Frontal cortex (tissue), 4 donors: ENCODE measurements at places on chromosomes 6 and 20.

DNA sequence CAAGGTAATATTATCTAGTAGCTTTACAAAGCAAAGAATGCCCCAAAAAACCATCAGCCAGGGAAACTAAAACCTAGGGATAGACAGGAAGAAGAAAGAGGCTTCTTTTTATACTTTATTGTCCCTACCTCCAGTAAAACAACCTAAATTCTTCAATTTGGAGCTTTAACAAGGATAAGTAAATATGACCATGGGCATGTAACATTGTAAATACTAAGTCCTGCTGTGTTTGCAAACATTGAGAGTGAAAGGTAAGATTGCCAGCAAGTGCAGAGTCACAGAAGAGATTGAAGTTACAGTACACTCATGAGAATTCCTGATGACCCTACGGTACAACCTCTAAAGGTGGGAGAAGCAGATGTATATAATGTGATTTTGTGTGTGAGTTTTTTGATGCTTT lies 117.2 kb downstream of the FOXO3 start:
- no peak for DNase-seq

- no peak for DNase-seq
Observed at GRCh38 chr20:64115171-64115911, 8.0 kb upstream of the NPBWR2 start.

DNA sequence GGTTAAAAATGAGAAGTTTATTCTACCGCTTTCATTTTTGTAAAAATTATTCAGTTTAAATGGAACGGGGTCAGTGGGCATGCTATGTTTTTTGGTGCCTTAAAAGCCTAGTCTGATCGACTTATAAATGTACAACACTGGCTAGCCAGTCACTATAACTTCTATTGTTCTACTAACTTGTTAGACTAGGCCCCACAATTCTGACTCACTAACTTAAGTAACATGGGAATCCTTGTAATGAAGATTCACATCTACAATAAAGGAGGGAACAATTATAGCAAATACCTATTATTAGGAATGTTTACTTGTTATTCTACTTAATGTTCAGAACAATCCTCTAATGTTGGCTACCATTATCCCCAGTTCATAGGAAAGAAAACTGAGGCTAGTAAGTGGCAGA lies 28.5 kb downstream of the REPS1 start:
- DNase-seq: no peak

DNA sequence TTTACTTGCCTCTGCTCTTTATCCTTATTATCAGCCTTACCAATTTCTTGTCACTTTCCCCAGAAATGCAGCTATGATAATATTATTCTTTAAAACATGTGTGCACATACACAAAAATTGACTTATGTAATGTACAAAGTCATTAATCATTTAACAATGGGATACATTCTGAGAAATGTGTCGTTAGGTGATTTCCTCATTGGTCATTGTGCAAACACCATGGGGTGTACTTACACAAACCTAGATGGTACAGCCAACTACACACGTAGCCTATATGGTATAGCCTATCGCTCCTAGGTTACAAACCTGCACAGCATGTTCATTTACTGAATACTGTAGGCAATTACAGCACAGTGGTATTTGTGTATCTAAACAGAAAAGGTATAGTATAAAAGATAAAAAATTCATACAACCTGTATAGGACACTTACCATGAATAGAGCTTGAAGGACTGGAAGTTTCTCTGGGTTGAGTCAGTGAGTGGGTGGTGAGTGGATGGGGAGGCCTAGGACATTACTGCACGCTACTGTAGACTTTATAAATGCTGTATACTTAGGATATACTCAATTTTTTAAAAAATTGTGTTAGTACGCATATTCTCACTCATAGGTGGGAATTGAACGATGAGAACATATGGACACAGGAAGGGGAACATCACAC lies 56.9 kb downstream of the HIVEP1 start:
- no peak for DNase-seq

GRCh38 chr20:62010551-62011402 lies 54.9 kb downstream of the TAF4 start:
- DNase-seq: peak; percentile 84

DNA sequence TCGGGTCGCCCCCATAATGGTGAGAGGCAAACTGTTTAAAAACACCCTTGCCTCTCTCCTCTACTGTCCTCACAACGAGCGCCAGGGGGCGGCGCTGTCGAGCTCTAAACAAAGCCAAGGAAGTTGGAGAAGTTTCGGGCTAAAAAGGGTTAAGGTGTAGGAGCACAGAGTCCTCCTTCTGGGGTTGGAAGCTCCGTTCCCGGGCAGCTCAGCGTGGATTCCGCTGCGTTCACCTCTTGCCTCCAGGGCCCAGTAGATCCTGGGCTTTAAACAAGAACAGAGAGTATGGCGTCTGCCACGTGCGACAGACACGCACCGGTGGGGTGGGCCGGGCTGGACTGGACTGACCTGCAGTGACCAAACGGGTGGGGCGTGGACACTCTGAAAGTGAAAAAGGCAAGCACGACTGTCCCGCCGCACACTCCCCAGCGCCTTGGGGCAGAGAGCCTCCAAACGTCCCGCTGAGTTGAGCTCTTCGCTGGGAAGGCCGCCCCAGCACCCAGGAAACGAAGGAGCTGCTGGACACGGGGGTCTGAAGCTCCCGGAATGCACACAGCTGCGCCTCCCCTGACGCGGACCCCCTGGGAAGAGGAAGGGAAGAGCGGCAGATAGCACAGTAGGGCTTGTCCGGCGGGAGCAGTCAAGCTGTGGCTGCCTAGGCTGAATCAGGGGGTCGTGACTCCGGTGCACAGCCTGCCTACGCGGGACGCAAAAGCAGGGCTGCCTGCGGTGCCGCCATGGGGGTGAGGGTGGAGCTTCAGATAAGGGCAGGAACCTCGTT lies 1.6 kb upstream of the THBD start:
- DNase-seq: no peak

DNA sequence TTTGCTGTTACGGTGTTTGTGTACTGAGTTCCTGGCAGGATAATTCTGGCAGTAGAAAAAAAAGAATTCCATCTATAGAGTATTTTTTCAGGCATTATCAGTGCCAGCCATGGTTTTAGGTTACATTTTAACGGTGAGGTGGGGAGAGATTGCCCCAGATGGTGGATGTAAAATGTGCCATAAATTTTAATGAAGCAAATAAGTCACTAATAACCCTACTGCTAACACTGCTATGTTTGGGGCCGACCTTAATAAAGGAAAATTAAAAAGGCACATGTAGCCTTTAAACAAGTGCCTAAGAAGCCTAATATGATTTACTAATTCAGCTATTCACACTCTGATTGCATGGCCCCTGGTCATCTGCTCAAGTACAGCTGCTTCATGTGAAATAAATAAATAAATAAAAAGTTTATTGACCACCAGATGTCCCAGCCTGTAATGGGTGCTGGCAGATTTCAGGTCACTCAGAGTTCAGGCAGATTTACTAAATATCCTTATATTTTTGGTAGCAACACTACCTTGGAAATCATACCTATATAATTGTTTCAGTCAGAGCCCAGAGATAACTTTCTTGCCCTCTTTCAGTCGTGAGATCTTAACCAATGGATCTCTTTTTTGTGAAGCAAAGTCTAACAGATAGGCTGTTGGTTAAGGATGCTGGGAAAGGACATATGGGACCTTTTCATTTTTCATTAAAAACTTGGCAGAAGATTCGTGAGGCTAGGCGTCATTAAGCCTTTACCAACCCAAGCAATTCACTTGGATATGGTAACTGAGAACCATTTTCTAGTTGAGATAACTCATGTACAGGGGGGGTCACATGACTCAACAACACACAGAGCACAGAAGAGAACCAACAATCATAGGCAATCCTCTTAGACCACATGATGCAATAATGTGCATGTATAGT lies 495.0 kb upstream of the NRSN1 start:
- no peak for DNase-seq

DNA sequence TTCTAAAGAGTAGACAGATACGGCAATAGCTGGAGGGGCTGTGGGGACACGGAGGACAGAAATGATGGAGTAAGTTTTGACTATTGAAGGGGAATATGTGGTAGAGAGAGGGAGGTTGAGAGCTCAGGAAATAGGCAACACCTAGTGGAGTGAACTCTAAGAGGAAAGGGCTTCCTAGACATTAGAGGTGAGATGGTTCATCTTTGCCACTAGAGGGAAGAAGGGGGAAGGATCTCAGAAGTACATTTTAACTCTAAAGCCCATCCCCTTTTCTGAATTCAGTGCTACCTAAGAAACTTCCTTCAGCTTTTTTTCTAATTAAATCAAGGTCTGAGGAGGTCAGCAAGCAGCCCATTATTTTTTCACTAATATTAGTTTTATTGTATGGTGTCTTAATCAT lies 689.4 kb upstream of the MAP3K7 start:
- no peak for DNase-seq

- no peak for DNase-seq
Observed at GRCh38 chr20:51955756-51956155, 153.4 kb upstream of the SALL4 start.

DNA sequence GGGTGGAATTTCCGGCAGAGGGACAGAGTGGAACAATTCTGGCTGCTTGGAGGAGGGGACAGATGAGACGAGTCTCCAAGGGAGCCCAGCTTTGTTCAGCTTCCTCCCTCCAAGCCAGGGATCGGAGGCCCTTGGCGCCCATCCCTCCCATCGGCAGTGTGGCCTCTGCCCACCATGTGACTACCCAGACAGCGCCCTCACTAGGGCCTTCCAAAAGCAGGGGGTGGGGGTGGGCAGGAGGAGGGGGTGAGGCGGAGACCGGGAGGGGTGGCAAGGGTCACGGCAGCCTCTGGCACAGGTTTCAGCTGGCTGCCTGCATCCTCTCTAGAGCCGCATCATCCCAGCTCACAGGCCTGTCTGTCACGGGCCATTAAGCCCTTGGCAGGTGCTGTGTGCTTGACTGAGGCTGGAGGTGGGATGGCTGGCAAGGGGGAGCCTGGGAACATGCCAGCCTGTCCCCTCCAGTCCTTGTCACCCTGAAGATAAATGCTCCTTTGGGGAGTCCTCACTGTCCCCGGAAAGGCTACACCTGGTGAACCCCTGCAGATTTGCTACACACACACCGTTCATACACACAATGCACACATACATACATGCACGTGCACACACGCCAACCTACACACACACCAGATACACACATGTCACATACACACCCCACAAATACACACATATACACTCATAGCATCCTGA lies 6.2 kb upstream of the FGD2 start:
- no peak for DNase-seq

DNA sequence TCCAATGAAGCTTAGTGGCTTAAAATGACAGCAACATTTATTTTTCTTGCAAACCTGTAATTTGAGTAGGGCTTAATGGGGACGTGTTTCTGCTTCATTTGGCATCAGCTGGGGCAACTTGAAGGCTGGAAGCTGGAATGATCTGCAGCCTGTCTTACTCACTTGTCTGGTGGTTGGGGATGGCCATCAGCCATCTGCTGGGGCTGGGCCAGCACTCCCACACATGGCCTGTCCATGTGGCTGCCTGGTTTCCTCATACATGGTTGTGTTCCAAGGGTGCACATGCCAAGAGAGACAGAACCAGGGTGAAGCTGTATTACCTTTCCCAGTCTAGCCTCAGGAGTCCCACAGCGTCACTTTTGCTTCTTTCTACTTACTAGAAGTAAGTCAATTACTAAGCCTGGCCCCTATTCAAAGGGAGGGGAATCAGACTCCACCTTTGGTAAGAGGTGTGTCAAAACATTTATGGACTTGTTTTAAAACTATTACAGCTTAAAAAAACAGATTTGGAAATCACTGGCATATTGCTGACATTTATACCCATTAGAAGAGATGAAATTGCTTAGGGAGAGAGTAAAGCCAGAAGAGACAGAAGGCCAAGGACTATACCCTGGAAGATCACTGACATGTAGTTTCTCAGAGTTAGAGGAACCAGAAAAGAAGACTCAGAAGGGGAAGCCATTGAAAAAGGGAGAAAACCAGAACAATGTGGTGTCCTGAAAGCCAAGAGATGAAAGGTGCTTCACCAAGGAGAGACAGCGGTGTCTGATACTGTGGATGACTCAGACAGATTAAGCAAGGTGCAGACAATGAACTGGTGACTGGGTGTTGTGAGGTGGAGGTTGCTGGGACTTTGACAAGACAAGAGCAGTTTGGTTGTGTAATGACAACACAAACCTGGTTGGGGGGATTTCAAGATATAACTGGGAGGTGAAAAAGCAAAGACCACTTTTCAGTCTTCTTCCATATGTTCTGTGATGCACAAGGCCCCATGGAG lies 345.2 kb downstream of the GJA1 start:
- no peak for DNase-seq

DNA sequence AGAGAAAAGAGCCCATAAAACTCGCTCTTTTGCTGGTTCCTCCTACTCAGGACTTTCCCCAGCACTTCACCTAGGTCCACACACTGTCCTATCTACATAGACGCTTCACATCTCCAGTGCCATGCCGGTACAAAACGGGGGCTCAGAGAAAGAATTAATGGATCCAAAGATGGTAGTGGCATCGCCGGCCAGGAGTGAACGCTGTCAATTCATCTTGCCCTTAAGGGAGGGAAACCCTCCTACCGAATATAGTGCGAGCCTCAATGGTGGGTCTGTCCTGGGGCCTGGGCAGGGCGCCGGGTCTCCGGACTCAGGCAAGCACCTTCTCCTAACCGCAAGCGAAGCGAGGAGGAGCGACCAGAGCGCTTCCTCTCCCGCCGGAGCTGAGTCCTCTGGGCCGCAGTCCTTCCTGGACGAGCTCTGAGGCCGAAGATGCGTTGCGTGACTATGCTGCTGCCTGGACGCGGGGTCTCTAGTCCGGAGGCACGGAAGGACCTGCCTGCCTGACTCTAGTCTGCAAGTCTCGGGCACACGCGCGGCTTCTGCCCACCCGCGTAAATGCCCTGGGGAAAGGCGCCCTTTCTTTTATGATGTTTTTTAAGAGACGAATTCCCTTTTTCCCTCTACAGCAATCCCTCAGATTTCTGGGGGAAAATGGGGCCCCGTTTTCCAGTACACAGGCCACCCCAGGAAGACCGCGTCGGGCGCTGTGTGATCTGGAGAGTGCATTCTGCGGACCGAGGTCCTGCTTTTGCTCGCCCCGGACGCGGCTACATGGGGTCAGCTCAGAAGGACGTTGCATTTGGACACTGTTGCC lies 100.1 kb upstream of the PRDM1 start:
- DNase-seq: no peak

- peak; percentile 8 for DNase-seq
Observed at GRCh38 chr20:18904624-18905023, 91.0 kb downstream of the SCP2D1 start.
